ENCODE measurements at places on chromosomes 7 and 10. TPM values are rescaled to one million over a fixed set of nuclear protein-coding genes. Genes with fewer than 3 reads are reported as not detected.

The OR2A5 gene
- not detected for total RNA-seq

The ZMIZ2 gene
- total RNA-seq = 91.7 TPM

The TMEM213 gene
- not detected for total RNA-seq

The MOSPD3 gene
- total RNA-seq = 15.1 TPM

The HOXA11 gene
- not detected for total RNA-seq

The STX1A gene
- total RNA-seq = 5.7 TPM

The GTPBP10 gene
- 38.8 TPM for total RNA-seq

The CXCL12 gene
- total RNA-seq = not detected

The C10orf67 gene
- total RNA-seq = not detected

The ITGA8 gene
- total RNA-seq = not detected

The CALHM3 gene
- total RNA-seq = not detected

The DPYSL4 gene
- total RNA-seq = not detected

The NACAD gene
- total RNA-seq = not detected

Measured in OCI-LY7 (cell line).